ENCODE measurements at places on chromosomes 3 and 15.

DNA sequence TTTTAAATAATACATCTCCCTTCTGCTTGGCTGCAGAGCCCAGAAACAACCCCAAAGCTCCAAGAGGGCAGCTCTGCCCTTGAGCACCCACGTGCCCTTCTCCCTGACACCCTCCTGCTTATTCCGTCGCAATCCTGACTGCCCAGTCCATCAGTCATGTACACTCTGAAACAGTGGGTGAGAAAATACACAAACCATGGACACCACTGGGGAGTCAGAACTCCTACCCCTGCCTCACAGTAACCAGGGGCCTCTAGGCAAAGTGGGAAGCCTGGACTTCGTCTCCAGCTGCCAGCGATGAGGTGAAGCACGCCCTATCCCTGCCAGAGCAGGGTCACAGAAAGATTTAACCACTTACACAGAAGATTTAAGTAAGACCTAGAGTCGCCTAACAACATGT is 40.1 kb downstream of the HERC2 start:
- DNase-seq = no peak

- DNase-seq = no peak
Observed at GRCh38 chr15:46778876-46779275, 938.4 kb upstream of the SEMA6D start.

DNA sequence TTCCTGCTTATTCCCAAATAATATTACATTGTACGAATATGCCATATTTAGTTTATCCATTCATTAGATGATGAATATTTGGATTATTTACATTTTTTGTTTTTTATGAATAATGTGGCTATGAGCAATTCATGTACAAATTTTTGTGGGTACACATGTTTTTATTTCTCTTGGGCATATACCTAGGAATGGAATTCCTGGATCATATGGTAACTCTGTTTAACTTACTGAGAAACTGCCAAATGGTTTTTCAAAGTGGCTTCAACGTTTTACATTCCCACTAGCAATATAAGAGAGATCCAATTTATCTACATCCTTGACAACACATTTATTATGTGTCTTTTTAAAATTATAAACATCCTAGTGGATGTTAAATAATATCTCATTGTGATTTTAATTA is 362.0 kb upstream of the TMCO5A start:
- DNase-seq = no peak

DNA sequence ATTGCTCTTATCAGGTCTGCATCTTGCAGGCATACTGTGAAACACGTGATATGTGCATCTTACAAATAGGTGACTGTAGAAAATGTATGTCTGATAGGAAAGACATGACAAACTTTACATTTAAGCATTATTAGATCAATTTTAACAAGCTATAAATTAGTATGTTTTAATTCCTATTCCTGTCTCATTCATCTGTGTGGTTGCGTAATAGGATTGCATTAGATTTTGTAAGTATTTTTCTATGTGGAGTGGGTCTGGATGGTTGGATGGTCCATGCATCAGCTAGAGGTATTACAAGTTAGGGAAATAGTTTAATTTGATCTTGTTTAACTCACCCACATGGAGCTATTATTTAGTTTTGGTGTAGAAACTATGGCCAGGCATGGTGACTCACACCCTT is 18.8 kb downstream of the ASTE1 start:
- DNase-seq = no peak

GRCh38 chr15:74785194-74786032 is 3.5 kb downstream of the CSK start:
- DNase-seq = no peak

DNA sequence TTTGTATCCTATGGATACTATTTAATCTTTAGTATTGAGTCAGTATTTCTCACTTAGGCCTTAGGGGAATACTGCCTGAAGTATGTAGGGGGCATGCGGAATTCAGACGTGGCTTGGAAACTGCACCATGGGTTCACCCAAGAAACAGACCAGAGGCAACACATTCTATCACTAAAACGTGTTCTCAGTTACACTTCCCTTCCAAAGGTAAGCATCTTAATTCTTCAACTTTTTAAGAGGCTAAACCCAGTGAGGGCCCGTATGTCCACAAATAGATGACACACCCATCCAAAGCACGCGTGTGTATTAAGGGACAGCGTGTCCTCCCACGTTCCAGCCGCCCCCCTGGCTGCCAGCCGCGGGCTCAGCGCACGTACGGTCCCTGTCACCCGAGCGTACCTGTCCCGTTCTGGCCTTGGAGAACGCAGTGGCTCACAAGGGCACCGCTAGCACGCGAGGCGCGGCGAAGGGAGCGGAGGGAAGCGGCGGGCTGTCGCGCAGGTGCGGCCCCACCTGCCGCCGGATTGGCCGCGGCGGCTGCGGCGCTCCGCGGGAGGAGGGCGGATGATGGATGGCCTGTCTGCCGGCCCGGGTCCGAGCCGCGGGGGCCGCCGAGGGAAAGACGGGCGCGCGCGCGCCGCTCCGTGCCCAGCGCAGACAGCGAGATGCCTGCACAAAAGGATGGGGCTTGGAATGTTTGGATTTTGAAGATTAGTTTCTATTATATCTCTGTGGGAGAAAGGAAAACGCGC is 1003.9 kb upstream of the NR2F2 start:
- DNase-seq = no peak

DNA sequence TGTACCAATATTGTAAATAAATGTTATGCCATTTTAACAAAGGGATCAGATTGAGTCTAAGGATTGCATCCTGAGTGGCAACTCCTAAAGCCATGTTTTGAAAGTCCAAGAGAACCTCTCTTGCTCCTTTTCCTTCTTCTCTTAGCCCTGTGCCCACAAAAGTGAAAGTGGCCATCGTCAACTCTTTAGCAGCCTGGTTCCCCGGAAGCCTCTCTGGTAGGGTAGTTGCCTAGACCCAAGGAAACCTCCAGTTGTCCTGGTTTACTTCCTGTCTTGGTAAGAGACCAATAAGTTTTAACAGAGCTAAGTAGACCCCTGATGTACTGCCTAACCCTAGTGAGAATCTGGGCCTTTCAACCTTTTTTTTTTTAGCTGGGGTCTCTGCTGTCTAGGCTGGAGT is 10.2 kb upstream of the ITPKA start:
- no peak for DNase-seq

DNA sequence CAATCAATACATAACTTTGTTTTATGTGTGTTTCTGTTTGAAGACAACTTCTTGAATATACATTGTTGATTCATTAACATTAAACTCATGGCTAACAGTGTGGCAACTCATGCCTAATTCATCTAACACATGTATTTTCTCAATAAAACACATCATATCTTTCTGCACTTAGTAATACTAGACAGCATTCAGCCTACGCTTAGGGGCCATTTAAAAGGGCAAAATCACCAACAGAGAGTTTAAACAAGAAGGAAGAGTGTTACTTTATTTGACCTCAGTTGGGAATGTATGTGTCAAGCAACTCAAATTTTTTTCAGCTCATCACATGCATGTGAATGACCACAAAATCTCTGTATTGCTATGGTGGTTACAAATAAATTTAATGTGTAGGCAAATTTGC is 128.8 kb upstream of the AADACL2 start:
- DNase-seq = no peak
